Fibroblast of gingiva (primary cell): ENCODE measurements at places on chromosomes 7 and 10.

GRCh38 chr7:16616122-16616521, 29.4 kb downstream of the ANKMY2 start:
- DNase-seq: no peak

DNA sequence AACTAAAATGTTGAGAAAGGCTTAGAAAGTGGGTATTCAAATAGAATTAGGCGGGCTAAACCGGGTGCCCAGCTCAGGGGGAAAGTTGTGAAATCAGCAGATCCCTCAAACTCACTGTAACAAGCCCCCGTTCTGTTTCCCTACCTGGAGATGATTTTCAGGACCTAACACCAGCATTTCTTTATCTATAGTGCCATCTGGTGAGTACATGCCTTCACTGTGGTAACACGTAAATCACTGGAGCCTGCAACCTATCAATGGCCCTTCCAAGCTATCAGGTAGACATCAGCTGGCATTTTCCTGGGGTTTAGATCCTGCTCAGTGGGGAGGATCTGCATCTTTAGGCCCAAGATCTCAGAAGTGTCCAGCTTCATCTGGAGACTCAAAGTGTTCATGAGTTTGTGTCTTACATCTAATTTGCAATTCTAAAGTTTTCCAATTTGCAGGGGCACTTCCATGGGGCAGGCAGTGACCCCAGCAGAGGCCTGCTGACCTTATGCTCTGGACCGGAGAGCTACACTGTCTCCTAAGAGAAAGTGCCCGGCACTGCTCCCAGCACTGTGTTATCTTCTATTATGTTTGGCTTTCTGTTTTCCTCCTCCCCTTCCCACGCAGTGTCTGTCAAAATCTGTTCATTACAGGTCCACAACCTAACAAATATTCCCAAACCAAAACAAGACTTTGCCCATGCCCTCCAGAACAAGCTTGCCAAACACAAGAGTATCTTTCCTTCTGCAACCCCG, 132.5 kb downstream of the LSM5 start:
- no peak for DNase-seq

GRCh38 chr10:79431891-79432831, 13.3 kb downstream of the ZCCHC24 start:
- DNase-seq: peak; percentile 34

GRCh38 chr10:86506062-86506461, 15.5 kb downstream of the WAPL start:
- no peak for DNase-seq

DNA sequence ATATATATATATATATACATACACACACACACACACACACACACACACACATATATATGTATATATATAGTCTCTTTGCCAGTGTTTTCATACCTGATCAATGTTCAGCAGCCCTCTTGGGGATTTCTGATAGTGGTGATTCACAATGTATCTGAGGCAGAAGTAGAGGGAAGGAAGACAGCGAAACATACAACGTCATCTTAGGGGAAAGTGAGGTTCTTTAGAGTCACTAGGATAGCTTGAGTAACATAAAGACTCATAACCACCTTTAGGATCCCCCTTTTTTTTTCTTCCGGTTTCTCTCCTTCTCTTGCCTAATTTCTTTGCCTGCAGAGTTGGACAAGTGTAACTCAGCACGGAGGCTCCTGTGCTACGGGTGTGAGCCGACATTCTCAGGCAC, 56.6 kb downstream of the PODXL start:
- DNase-seq: no peak
